SK-N-DZ (cell line): ENCODE measurements at places on chromosomes 5 and 9.

DNA sequence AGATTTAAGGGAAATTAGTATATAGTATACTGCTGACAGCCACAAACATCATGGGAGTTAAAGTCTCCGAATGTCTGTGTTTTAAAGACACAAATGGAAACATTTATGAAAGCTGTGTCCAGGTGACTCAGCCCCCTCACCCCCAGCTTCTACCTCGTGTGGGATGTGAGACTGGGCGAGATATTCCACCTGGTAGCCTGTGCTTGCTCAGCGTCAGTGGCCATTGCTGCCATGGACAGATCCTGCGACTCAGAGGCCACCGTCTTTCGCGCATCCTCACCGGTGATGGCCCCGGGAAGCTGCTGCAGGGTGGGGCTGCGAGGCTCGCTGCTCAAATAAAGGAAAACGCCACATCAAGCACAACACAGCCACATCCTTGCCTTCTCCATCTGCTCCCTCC lies 31.2 kb upstream of the EXOC3 start:
- DNase-seq = no peak

DNA sequence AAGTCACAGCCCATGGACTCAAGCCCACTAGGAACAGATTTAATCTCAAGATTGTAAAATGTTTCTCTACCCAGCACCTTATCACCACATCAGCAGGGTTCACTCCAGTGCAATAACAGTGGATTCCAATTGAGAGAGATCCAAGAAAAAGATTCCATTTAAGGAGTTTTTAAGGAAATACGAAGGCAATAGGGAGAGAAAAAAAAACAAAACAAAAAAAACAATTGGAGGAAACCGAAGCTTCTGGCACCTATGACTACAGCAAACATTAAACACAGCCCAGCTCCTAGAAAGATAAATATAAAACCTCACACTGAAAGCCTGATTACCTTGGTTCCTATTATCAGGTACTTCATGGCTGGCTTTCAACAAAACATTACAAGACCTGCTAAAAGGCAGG lies 192.7 kb downstream of the DAB2IP start:
- no peak for DNase-seq

- peak; percentile 56 for DNase-seq
Measured at GRCh38 chr5:176542596-176543427, 5.6 kb upstream of the RNF44 start.

GRCh38 chr5:54616031-54616430 lies 98.5 kb downstream of the SNX18 start:
- no peak for DNase-seq

DNA sequence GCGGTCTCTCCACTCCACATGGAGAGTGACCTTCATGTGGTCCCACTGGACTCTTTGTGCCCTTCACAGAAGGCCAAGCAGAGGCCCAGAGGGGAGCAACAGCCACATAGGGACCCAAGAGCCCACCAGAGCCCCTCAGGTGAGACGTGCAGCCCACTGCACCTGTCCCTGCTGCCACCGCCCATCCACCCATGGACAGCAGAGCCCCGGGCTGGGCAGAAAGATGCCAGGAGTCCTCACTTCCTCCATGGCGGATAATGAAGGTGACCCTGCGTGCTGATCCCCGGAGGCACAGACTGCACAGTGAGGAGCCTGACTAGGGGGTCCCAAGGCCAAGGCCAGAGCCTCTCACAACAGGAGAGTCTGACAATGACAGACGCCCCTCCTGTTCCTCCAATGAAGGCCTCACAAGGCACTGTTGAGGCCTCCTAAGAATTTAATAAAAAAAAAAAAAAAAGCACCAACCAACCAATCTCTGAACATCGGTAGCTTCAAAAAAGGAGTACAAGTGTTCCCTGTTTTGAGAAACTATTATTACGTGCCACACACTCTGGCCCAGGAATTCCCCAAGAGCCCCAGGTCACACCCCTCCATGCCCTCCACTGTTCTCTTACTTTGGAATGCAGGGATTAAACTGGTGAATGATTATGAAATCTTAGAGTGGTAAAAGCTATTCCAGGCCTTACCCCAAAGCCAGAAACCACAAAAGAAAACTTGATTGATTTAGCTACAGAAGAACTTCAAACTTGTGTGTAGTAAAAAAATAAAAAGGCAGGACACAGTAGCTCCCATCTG lies 2.8 kb upstream of the PPP1R26 start:
- DNase-seq = no peak

GRCh38 chr9:123424131-123424530 lies 68.1 kb downstream of the CRB2 start:
- no peak for DNase-seq

DNA sequence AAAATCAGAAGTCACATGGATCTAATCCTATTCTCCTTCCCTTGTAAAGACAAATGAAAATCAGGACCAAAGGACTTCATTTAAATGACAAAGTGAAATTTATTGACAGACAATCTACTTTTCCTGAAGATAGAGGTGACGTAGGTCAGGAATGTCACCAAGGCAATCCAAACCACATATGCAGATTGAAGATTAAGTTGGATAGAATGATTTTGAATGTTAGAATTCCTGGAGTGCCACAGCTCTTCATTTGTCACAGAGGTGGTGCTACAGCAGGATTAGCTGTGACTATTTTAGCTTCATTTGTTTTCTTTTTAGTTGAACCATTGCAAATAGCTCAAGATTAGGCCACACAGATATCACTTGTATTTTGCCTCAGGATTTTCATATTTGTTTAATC lies 736.0 kb upstream of the ARRDC3 start:
- no peak for DNase-seq

- peak; percentile 65 for DNase-seq
Measured at GRCh38 chr9:69961843-69962242, 81.8 kb upstream of the MAMDC2 start.
